ENCODE measurements at places on chromosomes 11 and 22.

GRCh38 chr11:65135633-65136145 lies 1.4 kb upstream of the SYVN1 start:
- no peak for DNase-seq

GRCh38 chr11:117076941-117077691 lies 21.1 kb downstream of the SIK3 start:
- no peak for DNase-seq

DNA sequence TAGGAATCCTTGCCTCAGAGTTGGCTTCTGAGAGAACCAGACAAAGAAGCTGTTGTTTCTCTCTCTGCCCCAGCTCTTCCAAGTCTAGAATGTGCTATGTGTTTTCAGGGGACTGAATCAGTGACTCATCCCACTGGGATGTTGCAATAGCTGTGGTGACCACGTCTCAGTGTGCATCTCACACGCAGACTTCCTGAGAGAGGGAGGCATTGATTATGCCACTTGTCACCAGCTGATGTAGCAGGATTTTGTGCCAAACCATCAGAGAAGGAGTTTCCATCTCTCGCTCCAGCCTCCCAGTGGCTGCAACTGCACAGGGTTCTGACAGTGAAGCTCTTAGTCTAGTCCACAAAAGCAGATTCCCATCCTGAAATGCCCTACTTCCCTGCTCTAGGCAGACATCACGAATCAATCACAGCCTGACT lies 455.8 kb downstream of the MIAT start:
- DNase-seq = no peak

DNA sequence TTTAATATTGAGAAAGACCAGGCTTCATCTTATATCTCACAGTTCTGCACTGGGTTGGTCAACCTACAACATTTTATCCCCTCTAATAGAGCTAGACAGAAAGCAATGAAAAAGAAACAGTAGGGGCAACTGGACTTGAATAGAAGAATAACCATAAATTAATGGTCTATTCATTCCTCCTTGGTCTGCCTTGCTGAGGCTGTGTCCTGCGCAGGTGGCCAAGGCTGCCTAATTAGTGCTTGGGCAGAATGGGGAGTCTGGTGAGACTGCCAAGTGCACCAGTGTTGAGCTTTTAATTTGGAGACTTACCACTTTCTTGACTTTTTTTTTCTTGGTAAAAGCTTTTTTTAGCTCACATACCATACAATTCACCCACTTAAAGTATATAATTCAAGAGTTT lies 35.0 kb upstream of the SPON1 start:
- no peak for DNase-seq

DNA sequence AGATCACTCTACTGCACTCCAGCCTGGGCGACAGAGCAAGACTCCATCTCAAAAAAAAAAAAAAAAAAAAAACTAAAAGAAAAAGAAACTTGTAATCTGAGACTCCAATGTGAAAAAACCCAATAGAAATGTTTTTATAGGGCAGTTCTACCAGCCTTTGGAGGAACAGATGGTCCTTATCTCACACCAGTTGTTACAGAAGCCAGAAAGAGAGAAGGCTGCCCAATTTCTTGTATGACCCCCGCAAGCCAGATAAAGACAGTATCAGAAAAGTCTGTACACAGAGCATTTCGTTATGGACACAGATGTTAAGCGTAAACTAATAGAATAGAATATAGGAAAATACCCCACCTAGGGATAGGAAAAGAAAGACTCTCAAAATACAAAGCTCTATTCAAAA lies 11.3 kb upstream of the TSGA10IP start:
- peak; percentile 5 for DNase-seq

DNA sequence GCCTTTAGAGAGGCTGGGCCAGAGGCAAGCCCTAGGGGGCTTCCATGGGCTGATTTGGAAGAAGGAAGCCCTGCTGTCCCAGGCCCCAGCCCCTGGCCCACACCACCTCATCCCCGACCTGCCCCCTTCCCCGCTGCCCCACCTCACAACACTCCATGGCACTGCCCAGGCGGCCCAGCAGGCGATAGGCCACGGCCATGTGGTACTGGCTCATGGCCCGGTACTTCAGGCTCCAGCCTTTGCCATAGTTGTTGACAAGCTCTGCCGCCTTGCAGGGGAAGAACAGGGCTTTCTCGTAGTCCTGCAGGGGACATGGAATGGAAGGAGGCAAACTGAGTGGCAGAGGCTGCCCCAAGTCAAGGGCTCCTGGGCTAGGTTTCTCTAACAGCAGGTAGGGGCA lies 6.4 kb downstream of the RAPSN start:
- DNase-seq = no peak

DNA sequence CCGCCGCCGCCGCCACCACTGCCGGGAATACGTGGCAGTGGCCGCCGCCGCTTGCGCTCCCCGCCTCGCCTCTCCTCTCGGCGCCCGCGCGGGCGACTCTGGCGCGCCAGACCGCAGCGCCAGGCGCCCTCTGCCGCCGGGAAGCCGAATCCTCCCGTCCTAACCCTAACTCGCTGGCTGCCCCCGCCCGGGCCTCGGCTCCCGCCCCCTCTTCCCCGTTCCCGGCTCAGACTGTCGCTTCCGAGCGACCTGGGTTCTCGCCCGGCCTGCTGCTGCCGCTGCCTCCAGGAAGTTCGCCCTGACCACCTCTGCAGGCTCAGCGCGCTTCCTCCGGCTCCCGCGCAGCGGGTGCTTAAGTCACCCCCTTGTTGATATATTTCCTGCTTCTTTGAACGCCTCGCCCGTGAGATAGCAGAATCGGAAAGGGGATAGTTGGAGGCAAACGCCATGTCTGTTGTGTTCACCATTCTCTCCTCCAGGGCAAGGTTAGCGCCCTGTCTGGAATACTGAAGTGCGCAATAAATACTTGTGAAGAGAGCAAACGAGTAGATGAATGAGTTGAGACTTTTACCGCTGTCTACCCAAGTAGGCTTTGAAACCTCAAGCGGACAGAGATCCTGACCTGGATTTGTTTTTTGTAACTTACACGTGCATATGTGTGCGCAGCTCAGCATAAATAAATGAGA lies at the start of gene SMCO4:
Gene SMCO4 (minus strand): TSS at position 100 of the 686 bp plus-strand sequence. CDS start 64,202 bp downstream, outside the sequence.
- DNase-seq = peak; percentile 20

GRCh38 chr11:132056689-132057088 lies 686.3 kb downstream of the NTM start:
- DNase-seq = no peak

GRCh38 chr22:26592421-26592891 lies 2.5 kb upstream of the TPST2 start:
- no peak for DNase-seq

GRCh38 chr11:46248289-46249102 lies 29.0 kb upstream of the CREB3L1 start:
- DNase-seq = no peak

- DNase-seq = no peak
These were observed 12.0 kb downstream of the BRD1 start for GRCh38 chr22:49815641-49816091.

DNA sequence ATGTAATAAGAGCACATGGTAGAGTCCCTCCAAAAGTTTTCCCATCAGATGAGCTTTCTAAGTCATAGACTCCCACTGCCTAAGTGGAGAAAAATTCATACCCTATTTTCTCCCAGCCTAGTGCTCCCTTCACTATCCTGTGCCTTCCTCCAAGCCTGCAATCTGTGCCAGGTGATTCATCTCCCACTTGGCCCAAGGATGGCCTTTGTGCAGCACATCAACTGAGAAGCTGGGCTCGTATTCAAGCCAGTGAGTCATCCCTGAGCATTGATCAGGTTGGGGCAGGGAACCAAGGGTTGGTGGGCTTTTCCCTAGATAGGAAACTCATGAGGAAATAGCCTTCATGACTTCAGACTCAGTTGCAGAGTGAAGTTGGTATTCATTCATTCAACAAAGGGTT lies 64.6 kb downstream of the PANX1 start:
- no peak for DNase-seq

DNA sequence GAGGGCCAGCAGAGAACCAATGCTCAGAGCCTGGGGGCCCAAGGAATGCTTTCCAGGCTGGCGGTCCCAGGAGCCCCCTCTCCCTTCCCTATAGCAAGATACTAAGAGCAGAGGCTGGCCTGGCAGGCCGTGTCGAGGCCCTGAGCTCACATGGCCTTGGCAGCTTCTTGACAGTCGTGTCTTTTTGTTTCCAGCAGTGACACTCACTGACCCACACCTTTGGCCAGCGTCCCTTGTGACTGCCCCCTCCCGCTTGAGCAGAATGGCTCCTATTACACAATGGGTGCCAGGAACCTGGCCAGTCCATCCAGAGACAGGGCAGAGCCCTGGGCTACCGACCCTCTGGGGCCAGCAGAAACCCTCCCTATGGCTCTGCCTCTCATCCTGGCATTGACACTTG lies 6.4 kb upstream of the CCND1 start:
- no peak for DNase-seq

- DNase-seq = no peak
These were observed 44.4 kb downstream of the APOL3 start for GRCh38 chr22:36116127-36116526.

GRCh38 chr11:19183646-19184045 lies 18.1 kb downstream of the CSRP3 start:
- DNase-seq = no peak

DNA sequence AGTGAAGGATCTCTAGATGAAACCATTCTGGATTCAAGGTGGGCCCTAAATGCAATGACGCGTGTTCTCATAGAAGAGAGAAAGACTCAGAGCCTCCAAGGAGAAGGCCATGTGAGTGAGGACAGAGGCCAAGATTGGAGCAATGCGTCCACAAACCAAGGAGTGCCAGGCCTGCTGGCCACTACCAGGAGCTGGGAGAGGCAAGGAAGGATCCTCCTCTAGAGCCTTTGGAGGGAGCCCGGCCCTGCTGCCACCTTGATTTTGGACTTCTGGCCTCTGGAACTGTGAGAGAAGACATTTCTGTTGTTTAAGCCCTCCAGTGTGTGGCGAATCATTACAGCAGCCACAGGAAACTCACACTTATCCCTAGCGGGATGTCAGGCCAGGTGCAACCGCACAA lies 52.7 kb upstream of the SHANK2 start:
- DNase-seq = no peak

GRCh38 chr11:111966678-111967077 lies 29.5 kb downstream of the DIXDC1 start:
- DNase-seq = no peak

DNA sequence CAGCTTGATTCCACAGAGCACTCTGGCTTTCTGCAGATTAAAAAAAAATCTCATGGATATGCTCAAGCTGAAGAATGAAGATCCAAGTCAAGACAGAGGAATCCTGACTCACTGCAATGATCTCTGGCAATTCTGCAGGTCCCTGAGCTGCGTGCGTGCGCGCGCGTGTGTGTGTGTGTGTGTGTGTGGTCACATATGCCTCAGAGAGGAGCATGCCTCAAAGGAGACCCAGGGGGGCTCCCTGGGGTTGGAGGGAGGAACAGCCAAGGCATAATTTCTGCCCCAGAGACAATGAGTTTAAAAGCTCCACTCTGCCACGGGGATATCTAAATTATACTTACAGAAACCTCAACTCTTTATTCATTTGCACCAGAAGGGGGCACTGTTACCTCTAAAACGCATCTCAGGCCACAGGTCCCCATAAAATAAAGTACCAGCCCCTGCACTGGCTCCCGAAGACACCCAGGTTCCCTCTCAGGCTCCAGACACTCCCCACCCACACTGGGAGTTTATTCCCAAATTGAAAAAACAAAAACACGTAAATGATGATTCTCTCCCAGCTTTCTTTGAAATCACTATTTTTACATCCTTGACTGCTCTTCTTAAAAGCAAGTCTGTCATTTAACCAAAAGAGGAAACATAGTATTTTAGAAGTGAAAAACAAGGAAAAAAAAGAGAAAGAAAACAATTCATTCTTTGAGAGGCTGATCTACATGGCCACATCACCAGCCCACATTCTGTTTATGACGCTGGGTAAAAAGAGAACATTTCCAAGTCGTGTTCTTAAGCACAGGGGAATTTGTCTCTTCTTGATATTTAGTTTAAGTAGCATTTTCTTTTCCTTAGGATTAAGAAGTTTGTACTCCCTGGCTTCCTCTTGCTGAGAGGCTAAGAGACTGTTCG lies 401.0 kb downstream of the LARGE1 start:
- DNase-seq = peak; percentile 37

GRCh38 chr11:73757598-73757997 lies 3.3 kb downstream of the RAB6A start:
- DNase-seq = no peak

- no peak for DNase-seq
These were observed 59.2 kb upstream of the CLPB start for GRCh38 chr11:72493426-72494108.

DNA sequence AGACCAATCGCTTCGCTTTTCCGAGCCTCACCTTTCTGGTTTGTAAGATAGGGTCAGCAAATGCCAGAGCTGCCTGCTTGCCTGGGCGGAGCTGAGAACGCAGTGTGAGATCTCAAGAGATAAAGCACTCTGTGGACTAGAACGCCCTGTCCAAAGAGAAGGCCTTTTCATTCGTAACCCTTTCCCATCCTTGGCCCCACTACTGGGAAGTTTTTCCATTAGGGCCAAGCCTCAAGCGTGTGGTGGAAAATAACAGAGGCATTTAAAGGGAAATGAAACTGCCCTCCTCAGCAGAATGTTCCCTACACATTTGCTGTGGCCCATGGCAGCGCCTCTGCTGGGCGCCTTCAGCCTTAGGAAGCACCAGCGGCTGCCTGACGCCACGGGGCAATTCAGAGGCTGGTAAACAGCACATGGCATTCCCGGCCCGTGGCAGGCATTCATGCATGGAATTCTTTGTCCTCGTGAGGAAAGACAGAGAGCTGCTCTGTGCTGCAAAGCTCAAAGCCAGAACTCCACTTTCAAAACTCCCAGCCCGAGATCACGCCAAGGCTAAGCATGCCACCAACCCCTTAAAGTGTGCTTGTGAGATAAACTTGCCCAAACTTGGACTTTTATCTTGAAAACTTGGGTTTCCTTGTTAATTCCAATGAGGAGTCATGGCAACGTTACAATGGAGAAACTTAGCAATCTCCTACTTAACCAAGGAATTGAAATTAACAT lies 38.1 kb downstream of the AHNAK start:
- peak; percentile 44 for DNase-seq

Data from NCI-H1694 (cell line).